ENCODE measurements at places on chromosomes 13 and 19.
A peak's percentile ranks its signal among the peaks of the same experiment; 100 is the strongest.

DNA sequence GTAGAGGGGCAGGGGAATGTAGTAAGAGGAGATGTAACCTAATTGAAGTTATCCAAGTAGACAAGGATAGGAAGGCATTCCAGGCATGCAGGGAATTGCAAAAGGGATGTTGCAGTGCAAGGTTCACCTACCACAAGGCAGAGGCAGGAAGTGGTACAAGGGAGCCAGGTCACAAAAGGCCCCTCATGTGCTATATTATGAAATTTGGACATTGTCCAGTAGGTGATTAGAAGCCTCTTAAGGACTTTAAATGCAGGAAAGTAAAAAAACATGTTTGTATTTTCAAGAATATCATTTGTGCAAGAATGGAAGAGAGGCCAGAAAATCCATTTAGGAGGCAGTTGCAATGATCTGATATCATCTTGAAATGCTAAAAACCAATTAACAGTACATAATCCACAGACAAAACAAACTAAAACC is 111.4 kb downstream of the FRY start:
- DNase-seq = no peak

DNA sequence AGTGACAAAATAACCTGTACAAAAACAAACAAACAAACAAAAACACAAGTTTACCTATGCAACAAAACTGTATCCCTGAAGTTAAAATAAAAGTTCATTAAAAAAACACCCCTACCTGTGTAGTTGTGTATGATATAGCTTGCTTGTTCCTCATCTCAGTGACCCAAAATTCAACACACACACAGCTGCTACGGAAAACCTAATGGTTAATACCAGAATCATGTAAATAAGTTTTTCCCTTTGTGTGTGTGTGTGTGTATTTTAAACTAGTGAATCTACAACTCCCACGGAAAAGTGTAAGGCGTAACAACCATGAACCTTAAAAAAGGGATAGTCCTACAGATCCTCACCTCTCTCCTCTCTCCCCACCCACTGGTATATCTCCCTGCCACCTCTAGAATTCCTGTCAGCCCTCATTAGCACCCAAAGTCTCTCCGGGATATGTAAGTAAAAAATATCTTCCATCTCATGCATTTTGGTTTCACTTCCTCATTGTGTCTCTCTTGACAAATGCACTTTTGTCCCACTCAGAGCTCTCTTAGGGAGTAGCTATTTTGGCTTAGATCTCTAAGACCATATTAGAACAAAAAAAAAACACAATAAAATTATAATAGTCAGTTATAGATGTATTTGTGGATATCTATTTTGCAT is 2236.5 kb downstream of the PCDH9 start:
- no peak for DNase-seq

GRCh38 chr19:29628661-29629385 is 22.7 kb downstream of the POP4 start:
- DNase-seq = no peak

DNA sequence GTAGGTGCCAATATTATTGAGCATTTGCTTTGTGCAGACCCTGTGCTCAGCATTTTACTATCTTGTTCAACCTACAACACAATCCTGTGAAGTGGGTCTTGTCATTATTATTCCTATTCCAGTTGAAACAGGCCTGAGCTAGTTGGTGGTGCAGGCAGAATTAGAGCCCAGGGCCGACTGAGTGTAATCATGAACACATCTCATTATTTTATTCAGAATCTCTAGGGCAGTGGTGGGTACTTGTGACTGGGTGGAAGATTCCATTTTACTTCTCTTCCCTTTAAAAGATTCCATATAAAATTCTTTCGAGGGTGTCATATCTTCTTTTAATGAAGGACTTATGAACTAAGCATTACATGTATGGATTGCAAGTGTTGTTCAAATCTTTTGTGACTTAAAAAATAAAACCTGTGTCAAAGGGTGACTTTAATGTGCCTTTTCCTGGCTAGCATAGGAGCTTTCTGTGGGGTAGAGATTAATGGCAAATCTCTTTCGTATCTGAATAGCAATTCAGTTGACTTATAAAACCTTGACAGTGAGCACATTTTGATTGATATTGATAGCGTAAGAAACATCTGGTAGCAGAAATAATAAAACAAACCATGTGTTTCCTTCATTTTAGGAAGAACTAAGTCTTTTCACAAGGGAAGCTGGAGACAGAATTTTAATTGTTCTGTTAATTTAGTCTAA is 20.3 kb downstream of the B3GLCT start:
- no peak for DNase-seq

- no peak for DNase-seq
Measured at GRCh38 chr19:42122691-42123607, 9.3 kb downstream of the POU2F2 start.

DNA sequence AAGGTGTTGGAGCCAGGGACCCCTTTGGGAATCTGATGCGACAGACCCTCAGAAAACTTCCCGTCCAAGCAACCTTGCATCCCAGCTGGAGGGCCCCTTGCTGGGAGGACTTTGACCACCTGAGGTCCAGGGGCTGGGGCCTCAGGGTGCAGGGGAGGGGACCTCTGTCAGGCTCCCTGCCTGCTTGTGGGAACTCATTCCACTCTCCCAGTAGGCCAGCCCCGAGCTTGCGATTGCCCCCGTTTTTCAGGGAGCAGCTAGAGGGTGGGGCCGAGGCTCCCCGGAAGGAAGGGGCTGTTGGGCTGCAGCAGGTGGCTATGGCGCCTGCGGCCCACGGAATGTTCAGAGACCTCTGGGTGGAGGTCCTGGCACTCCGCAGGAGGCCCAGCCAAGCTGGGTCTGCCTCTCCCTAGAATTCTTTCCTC is 2.8 kb downstream of the GNA11 start:
- DNase-seq = peak; percentile 2

DNA sequence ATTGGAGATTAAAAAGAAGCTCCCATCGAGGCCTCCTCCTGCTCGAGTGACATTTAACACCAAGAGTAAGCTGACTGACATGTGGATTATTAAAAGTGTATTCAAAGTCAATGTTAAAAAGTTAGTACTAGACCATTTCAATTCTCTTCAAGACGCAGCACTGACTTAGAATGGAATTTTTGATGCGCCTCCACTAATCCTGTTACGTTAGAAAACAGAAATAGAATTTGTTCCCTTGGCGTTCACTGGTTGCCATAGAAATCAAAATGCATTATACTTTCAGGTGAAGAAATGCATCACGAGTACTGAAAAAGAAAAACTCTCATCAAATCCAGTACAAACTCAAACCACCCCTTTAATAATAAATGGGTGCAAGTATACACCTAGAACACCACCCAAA is 42.2 kb downstream of the BRD4 start:
- peak; percentile 44 for DNase-seq

DNA sequence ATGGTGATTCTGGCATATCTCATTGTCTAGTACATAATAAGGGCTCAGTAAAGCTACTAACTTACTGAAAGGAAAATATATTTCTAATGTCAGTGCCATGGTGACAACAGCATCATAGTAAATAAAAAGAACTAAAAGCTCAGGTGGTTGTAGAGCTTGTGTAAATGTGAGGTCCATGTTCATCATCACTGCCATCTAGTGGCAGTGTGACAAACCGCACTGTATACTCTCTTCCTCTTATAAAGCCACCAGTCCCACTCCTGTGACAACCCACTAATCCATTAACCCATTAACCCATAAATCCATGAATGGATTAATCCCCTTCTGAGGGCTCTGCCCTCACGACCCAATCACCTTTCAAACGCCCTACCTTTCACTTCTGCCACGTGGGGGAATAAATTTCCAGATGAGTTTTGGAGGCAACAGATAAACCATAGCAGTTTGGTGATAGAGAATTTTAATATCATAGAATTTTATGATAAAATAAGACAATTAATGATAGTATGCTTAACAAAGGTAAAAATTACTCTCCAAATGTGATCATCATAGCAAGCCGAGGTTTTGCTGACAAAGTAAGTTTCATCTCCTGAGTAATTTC is 160.4 kb upstream of the SGCG start:
- DNase-seq = peak; percentile 42

- peak; percentile 90 for DNase-seq
Measured at GRCh38 chr13:48412881-48413351, at the start of gene LPAR6. Gene LPAR6, minus strand, starts transcription at chr13:48413113. Its CDS starts 690 bp downstream, at chr13:48412423.

DNA sequence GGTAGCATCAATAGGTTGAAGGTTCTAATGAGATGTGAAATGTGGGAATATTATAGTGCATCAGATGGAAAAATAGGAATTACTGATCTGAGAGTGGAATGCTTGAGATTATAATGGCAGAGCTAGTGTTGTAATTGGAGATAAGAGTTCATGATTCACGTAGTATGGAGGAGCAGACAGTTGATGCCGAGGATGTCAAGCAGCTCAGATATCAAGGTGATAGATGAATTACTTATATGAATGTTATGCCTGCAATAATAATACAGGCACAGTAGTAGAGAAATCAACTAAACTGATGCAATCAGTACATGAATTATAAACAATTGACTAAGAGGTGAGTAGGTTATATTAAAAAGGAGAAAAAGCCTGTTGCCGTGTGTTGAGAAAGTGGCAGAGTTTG is 793.2 kb upstream of the GPC6 start:
- DNase-seq = no peak

DNA sequence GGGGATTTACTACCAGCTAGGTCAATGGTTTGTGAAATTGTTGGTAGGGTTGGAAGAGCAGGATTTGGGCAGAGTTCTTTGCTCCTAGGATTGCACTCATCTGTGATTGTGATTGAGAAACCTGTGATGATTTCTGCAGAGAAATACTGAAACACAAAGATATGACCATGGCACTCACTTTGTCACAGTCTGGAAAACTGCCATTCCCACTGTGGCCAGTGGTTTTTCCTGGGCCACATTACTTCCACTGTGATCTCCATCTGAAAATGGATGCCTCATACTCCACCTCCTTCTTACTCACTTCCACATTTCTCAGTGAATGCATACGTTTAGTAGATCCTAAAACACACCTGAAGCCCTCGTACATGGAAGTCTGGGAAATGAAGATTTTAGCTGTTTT is 593.2 kb downstream of the LMO7 start:
- DNase-seq = no peak

DNA sequence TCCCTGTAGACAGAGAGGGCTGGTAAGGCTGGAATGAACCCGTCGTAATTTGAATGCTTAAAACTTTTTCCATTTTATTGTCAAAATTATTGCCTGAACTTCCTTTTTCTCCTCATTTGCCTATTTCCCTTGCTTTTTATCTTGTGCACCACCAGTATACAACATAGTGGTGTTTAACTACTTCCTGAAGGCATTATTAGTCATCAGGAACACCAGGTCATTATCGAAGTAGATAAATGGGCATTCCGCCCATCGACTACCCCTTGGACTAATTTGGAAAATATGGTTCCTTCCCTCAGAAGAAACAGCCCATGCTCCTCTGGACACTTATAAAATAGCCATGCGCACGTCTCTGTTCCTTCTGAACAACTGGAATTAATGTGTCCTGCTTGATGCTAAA is 232.1 kb downstream of the TM9SF2 start:
- no peak for DNase-seq

- no peak for DNase-seq
Measured at GRCh38 chr19:848386-848921, 3.6 kb upstream of the ELANE start.

DNA sequence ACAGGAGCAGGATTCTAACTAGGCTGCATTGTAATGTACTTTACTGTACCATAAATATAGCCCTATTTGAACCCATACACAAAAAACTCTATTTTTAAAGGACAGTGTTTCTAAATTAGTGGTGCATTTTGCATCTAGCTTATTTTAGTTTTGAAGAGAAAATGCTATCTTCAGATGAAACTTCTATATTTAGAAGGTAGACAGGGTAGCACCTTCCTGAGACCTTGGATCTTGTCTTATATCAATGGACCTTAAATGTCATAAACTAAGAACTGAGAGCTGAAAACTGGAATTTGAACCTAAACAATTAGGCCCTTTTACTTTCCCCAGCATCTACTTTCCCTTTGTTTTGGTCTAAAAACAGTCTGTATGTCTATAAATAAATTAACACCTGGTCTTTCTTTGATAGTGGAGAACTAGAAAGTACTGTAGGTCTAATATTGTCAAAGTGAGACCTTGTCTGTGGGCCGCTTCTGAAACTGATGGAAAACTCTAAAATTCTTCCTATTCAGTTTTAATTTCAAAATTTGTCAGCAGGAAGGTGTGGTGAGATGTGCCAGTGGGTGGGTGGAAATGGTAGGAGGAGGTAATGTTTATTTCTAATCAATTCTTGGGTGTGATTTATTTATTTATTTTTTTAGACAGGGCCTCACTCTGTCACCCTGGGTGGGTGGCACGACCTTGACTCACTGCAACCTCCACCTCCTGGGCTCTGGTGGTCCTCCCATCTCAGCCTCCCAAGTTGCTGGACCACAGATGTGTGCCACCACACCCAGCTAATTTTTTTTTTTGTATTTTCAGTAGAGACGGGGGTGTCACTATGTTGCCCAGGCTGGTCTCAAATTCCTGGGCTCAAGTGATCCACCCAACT is 10.1 kb downstream of the COG3 start:
- DNase-seq = no peak

DNA sequence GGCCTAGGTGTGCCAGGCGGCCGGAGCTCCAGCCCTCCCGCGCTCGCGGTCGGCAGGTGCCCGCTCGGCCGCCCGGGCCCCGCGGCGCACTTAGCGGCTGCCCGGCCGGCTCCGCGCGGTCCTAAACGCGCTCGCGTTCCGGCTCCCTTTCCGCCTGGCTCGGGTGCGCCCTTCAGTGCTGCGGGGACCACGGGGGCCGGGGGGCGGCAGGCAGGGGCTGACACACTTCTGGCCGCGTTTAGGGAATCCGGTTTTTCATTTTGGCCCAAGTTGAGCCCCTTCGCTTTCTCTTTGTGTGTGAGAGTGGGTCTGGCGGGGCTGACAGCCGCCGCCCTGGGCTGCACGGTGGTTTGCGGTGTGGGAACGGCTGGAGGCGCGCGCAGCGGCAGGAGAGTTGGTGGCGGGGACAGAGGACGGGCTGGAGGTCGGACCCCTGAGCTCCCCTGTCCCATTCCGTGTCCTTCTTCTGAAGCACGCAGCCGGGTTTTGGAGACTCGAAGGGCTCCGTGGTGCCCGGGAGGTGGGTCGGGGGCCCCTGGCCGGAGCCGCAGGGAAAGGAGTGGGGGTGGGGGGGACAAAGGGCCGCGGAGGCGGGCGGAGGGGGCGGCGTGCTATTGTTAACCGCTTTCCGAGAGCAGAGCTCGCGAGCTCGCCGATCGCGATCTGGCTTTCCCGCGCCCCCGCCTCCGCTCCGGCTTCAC is 3.1 kb downstream of the FGF9 start:
- no peak for DNase-seq

GRCh38 chr19:52248241-52248640 is 21.1 kb upstream of the ZNF766 start:
- DNase-seq = peak; percentile 51
